Coronary artery (tissue), 2 donors: ENCODE measurements at places on chromosomes 4 and X.
A peak's percentile ranks its signal among the peaks of the same experiment; 100 is the strongest.

DNA sequence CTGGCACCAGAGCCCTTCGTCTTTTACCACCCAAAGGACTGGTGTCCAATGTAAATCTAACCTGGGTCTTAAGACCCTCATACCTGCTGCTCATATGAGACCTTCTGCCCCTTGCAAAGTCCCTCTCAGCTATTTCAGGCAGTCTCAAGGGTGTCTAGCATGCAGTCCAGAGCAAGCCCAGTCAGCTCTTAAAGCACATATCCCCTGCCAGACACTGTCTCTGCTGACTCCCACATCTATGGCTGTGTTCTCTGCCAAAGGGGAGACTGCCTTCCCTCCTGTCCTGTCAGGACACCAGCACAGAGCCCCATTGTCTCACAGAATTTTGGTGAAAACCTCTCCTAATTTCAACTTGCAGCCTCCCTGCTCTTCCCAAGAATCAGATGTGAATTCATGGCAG is 118.5 kb downstream of the PARM1 start:
- no peak for DNase-seq

DNA sequence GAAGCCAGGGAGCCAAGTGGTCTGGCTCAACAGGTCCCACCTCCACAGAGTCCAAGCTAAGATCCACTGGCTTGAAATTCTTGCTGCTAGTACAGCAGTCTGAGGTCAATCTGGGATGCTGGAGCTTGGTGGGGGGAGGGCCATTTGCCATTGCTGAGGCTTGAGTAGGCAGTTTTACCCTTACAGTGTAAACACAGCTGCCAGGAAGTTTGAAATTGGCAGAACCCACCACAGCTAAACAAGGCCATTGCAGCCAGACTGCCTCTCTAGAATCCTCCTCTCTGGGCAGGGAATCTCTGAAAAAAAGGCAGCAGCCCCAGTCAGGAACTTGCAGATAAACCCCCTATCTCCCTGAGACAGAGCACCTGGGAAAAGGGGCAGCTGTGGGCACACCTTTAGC is 84.9 kb downstream of the EDA2R start:
- DNase-seq: peak; percentile 50

DNA sequence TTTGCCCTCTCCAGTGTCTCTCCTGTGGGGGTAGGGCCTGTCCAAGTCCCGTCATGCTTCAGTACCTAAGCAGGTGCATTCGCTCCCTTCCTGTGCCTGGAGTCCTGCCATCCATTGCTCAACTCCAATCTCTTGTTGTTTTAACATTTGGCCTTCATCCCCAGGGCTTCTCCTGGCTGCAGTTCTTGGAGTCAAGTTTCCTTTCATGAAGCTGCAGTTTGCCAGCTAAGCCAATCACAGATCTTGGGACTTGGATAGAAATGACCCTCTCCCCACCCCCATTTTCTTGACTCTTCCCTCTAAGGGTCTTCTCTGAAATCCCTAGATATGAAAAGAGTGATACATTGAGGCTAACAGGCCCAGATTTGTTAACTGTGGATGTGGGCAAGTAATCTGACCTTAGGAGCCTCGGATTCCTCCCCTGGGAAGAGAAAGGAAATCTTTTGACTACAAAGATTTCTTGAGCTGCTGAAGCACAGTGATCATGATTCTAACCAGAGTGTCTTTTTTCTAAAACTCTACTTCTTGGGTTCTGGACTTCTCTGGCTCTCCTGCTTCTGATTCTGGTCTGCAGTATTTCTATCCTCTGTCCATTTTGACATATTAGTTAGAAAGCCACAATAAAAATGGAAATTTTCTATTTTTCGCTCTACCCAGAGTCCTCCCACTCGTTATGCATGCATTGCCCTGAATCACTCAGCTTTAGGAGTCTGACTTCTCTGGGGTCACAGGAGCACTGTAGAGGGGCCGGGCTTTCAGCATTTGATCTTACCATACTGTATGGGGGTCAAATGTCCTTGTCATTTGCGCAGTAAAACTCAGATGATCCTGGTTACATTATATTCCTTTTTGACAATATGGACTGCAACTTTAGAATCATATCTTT is 61.0 kb downstream of the CHRNA9 start:
- no peak for DNase-seq

DNA sequence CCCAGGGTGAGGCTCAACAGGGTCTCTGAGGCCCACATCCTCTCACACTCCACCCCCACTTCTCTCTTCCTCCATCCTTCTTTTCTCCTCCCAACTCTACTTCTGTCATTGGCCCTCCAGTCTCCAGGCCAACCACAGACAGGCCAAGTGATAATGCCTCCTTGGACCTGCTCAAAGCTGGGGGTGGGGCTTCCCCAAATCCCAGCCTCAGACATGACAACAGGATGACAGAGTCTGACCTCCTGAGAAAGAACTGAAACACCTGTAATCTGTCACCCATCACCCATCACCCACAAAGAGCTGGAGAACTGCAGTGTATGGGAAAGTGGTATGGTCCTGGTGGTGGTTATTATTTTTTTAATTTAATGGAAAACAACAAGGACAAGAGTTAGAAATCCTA is 72.6 kb downstream of the SH3KBP1 start:
- no peak for DNase-seq

- no peak for DNase-seq
These were observed 103.1 kb upstream of the FAM47B start for GRCh38 chrX:34839451-34839850.
